Naive thymus-derived CD4-positive, alpha-beta T cell (primary cell): ENCODE measurements at places on chromosomes 7 and 10. TPM values are rescaled to one million over a fixed set of nuclear protein-coding genes. Genes with fewer than 3 reads are reported as not detected.

The FOXP2 gene
- not detected for total RNA-seq

GRCh38 chr10:5465976-5466450, 33.4 kb downstream of the CALML5 start:
- H3K4me1 ChIP-seq, result no peaks in the 10 kb centered on the region
- H3K4me3 ChIP-seq, result no peak overlapping the region
- no peaks in the 10 kb centered on the region for H3K27me3 ChIP-seq

- H3K4me3 ChIP-seq, result no peak overlapping the region
- no peaks in the 10 kb centered on the region for H3K27me3 ChIP-seq
- DNase-seq, result no peak
- no peaks in the 10 kb centered on the region for H3K4me1 ChIP-seq
These were observed 19.3 kb downstream of the OR6B1 start for GRCh38 chr7:144019457-144019856.

DNA sequence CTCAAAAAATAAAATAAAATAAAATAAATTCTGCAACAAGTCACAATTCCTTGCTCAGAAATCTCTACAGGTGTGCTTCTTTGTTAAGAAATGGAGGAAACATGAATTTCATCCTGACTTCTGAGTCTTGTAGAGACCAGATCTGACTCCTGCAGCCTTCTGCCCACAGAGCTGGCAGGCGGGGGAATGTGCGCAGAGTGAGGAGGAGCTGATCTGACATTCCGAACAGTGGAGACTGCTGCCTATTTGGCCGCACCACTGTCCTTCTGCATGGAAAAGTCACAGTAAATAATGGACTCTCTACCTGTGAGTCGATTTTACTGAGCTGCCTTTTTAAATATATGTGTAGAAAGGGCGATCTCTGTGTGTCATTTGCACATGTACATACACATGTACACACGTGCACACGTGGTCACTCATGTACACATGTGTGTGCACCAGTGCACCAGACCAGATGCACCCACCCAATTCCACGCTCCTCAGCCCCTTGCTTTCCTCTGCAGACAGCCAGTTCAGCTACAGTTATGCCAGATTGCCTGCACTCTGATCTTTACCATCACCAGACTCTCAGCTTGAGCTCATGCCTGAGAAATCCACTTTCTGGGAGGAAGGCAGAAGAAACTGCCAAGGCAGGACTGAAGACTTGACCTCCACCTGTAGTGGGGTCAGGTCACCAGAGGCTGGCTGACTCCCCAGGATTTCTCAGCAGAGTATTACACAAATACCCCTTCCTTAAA, 54.9 kb downstream of the IKZF1 start:
- peaks cover 95% of the 10 kb centered on the region for H3K4me1 ChIP-seq
- DNase-seq, result no peak
- H3K27me3 ChIP-seq, result no peaks in the 10 kb centered on the region
- no peaks in the 10 kb centered on the region for H3K36me3 ChIP-seq
- peak overlapping the region; percentile 94 for H3K27ac ChIP-seq
- peak overlapping the region; percentile 20 for H3K4me3 ChIP-seq

DNA sequence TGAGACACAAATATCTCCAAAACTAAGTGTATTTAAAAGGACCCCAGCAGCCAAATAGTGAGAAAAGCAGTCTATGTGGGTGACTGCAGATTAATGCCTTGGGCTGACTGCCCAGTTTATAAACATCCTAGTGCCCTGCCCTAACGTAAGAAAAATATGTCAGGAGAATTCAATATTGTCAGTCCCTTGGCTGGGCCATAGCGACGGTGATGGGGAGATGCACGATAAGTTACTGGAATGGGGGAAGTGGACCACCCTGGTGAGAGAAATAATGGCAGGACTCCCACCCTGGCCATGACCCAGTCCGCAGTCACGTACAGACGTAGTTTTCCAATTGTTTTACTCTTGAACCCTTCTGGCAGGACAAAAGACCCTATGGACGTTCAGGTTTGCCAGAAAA, 48.0 kb downstream of the JCAD start:
- H3K36me3 ChIP-seq, result no peaks in the 10 kb centered on the region
- H3K27me3 ChIP-seq, result no peaks in the 10 kb centered on the region
- H3K27ac ChIP-seq, result no peak overlapping the region
- no peak for DNase-seq
- no peaks in the 10 kb centered on the region for H3K4me1 ChIP-seq

- no peak overlapping the region for H3K27ac ChIP-seq
- no peaks in the 10 kb centered on the region for H3K27me3 ChIP-seq
- no peaks in the 10 kb centered on the region for H3K36me3 ChIP-seq
- H3K4me3 ChIP-seq, result no peak overlapping the region
- DNase-seq, result no peak
These were observed 361.1 kb downstream of the GLRX3 start for GRCh38 chr10:130497056-130498010.

DNA sequence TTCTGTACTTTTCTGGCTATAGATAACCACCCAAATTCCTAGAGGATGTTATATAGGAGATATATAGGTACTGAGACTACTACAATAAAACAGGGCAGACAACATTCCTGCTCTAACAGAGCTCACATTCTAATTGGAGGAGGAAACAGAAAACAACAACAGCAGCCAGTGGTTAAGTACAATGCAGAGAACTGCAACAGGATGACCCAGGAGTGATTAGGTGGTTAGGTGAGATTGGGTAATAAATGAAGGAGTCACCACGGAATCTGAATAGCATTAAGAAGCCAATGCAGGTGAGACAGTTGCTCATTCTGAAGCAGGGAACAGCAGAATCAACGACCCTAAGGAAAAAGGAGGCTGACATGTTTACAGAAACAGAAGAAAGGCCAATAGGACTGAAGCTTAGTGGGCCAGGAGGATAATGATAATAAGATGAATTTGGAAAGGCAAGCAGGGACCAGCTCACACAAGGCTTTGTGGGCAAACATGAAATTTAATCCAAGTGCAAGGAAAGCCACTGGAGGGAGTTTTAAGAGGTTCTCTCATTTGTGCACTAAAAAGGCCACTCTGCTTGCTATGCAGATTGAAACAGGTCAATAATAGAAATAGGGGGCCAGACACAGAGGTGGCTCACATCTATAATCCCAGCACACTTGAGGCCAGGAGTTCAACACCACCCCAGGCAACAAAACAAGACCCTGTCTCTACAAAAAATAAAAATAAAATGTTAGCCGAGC, 16.9 kb upstream of the REEP3 start:
- no peaks in the 10 kb centered on the region for H3K27me3 ChIP-seq
- no peaks in the 10 kb centered on the region for H3K4me1 ChIP-seq
- no peak overlapping the region for H3K27ac ChIP-seq
- no peak overlapping the region for H3K4me3 ChIP-seq

DNA sequence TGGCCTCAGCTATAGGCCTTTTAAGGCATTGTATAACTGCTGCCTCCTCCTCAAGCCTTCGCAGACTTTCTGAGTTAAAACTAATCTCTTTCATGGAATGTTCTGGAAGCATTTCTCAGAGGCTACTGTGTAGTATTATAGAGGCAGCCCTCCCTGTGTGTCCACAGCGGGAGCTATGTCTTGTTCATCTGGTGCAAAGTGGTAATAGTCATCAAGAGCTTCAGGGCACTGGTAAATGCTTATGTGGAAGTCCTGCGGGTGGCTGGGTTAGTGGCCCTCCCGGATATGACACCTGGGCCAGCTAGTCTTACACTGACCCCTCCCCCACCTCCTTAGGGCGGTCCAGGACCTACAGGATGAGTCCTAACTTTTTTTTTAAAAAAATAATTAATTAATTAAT, 2.2 kb upstream of the ABHD11 start:
- no peak overlapping the region for H3K27ac ChIP-seq
- peaks cover 10% of the 10 kb centered on the region for H3K4me1 ChIP-seq
- DNase-seq, result no peak
- H3K27me3 ChIP-seq, result no peaks in the 10 kb centered on the region
- no peak overlapping the region for H3K4me3 ChIP-seq
